8988T (cell line): ENCODE measurements at places on chromosomes 16 and 17.

GRCh38 chr17:7208027-7208571 is 11.5 kb downstream of the DLG4 start:
- DNase-seq: no peak

- no peak for DNase-seq
Measured at GRCh38 chr17:36130346-36130745, 26.7 kb downstream of the CCL4 start.

DNA sequence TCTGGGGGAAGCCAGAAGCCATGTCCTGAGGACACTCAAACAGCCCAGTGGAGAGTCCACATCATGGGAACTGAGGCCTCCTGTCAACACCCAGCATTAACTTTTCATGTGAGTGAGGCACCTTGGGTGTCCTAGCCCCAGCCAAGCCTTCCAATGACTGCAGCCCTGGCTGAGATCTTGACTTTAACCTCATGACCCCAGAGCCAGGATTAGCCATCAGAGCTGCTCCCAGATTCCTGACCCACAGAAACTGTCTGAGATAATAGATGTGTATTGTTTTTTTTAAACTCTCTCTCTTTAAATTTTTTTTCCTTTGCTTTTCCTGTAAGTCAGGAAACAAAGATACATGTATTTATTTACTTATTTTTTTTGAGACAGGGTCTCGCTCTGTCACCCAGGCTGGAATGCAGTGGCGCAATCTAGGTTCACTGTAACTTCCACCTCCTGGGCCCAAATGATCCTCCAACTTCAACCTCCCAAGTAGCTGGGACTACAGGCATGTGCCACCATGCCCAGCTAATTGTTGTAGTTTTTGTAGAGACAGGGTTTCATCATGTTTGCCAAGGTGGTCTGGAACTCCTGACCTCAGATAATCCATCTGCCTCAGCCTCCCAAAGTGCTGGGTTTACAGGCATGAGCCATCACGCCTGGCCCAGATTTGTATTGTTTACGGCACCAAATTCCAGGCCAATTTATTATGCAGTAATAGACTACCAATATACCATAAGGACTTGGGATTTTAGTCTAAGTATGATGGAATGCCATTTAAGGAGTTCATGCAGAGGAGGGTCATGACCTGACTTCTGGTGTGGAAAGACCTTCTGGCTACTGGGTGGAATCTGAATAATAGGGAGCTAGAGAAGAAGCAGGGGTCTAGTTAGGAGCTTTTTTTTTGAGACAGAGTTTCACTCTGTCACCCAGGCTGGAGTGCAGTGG is 14.0 kb upstream of the TMEM94 start:
- DNase-seq: no peak

DNA sequence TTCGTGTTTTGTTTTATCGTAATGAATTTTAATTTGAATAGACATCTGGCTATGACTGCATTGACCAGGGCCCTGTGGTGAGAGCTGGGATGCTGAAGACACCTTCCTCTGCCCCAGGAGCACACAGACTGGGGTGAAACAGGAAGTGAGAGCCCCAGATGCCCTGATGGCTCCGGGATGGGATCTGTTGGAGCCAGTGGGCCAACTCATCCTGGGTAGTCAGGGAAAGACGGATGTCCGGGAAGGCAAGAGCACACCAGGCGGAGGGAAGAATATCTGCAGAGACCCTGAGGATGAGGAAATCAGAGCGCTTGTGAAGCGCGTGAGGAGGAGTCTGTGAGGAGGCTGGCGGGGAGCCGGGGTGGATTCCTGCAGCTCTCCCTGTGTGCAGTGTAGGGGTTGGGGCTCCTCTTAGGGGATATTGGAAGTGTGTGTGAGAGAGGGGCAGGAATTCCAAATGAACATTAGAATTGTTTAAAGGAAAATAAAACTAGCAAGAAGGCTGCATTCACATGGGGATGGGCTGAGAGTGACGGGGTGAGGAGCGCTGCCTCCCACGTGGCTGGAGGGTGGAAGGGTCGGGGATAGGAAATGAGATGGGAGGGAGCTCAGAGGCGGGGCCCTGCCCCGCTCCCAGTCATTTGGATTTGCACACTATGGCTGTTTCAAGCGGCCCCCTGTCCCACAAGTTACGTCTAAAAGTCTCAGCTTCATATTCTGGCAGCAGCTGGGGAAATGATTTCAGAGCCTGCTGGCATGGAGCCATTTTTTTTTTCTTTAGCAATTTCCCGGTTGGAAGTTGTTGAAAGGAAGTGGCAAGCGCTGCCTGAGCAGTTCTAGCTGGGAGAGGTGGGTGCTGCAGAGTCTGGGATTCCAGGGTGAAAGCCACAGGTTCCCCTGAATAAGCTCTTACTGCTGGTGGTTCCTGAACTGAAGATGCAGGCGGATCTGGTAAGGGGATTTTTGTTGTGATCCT is 71.2 kb upstream of the LGALS9 start:
- no peak for DNase-seq

GRCh38 chr17:74085434-74085833 is 118.0 kb upstream of the RPL38 start:
- no peak for DNase-seq

GRCh38 chr17:62854098-62854680 is 46.1 kb upstream of the MARCHF10 start:
- DNase-seq: no peak

DNA sequence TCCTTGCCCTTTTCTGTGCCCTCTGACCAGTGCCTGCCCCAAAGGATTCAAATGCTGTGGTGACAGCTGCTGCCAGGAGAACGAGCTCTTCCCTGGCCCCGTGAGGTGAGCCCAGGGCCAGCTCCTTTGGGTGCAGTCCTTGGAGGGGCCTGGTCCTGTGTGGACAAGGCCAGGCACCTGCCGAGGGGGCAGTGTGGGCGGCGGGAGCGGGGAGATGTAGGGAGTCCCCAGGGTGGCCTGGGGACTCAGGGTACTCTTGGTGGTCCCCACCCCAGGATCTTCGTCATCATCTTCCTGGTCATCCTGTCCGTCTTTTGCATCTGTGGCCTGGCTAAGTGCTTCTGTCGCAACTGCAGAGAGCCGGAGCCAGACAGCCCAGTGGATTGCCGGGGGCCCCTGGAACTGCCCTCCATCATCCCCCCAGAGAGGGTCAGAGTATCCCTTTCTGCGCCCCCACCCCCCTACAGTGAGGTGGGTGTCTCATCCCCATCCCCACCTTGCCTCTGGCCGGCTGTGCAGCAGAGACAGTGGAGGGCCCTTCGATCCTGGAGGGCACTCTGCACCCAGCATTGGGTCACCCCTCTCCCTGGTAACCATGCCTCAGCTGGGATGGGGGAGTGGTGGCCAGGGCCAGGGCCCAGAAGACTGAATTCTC is 4.4 kb downstream of the TMEM92 start:
- DNase-seq: peak; percentile 40

DNA sequence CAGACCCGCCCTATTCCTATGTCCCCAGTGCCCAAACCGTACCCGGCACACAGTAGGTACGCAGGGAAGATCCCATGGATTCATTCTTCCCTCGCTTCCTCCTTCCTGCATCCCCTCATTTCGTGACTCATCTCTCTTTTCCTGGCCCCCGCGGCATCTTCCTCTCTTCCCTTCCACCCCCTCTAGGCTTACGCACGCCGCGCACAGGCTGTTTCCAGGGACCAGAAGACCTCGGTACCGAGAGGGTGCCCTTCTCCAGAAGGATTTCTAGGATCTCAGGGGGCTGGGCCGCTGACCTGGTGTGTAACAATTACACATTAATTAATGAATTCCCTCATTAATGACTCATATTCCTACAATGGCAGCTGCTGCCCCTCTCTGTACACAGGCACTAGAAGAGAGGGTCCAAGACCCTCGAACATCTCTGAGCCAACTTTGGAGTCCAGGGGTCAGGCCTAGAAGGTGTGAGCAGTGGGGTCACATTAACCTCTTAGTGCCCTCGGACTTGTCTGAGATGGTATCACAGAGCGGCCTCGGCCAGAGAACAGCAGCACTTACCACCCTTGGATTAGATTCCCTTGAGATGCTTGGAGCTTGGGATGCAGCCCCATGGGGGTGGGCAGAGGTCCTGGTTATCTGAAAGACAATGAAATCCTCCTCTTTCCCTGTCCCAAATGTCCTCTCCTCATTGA is 16.8 kb upstream of the PLLP start:
- no peak for DNase-seq

- DNase-seq: no peak
Measured at GRCh38 chr17:59643159-59644140, 23.8 kb downstream of the CLTC start.

GRCh38 chr16:2933136-2933535 is 21.4 kb downstream of the FLYWCH1 start:
- no peak for DNase-seq

DNA sequence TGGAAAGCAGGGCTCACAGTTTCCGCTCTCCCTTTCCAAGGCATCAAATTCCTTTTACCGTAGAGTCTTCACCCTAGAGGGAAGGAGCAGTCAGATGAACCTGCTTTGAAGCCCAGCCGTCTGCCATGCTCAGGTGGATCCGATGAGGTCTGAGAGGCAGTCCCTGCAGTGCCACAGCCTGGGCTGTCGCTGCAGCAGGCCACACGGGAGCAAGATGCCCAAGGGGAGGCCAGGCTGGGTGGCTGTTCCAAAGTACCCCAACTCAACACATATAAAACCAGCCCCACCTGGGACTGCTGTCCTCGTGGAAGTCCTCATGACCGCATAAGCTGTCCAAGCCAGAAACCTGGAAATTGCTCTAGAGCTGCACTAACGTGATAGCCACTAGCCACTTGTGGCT is 4.9 kb upstream of the LIMD2 start:
- no peak for DNase-seq

- DNase-seq: no peak
Measured at GRCh38 chr17:53571342-53571741, 251.4 kb upstream of the KIF2B start.

DNA sequence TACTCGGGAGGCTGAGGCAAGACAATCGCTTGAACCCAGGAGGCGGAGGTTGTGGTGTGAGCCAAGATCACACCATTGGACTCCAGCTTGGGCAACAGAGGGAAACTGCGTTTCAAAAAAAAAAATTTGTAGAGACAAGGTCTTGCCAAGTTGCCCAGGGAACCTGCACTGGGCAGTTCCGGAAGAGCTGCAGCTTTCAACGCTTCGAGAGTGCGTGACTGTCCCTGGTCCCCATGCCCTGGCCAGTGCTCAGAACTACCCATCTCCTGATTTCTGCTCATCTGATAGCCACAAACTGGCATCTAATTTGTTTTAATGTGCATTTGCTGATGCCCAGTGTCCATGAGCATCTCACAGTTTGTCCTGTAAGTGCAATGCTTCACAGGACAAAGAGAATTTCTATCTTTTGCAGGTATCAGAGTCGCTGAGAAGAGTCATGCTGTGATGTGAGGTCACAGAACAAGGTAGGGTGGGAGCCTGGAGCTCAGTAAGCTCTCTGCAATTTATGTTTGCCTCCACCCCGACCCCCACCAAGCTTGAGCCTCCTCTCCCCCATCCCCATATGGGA is 3.9 kb downstream of the ACTG1 start:
- DNase-seq: no peak

DNA sequence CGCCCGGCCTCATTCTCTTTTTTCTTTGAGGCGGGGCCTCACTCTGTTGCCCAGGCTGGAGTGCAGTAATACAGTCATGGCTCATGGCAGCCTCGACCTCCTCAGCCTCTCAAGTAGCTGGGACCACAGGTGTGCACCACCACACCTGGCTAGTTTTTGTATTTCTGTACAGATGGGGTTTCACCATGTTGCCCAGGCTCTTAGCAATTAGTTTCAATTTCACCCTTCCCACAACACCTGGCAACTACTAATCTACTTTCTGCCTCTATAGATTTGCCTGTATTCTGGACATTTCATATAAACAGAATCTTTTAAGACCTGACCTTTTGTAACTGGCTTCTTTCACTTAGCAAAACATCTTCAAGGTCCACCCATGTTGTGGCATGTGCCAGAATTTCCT is 8.0 kb upstream of the NT5M start:
- no peak for DNase-seq

GRCh38 chr17:71039391-71039790 is 870.1 kb downstream of the KCNJ2 start:
- DNase-seq: no peak

- DNase-seq: no peak
Measured at GRCh38 chr17:57696050-57696449, 49.0 kb downstream of the CCDC182 start.

- no peak for DNase-seq
Measured at GRCh38 chr17:77927777-77928518, 30.6 kb upstream of the TNRC6C start.

DNA sequence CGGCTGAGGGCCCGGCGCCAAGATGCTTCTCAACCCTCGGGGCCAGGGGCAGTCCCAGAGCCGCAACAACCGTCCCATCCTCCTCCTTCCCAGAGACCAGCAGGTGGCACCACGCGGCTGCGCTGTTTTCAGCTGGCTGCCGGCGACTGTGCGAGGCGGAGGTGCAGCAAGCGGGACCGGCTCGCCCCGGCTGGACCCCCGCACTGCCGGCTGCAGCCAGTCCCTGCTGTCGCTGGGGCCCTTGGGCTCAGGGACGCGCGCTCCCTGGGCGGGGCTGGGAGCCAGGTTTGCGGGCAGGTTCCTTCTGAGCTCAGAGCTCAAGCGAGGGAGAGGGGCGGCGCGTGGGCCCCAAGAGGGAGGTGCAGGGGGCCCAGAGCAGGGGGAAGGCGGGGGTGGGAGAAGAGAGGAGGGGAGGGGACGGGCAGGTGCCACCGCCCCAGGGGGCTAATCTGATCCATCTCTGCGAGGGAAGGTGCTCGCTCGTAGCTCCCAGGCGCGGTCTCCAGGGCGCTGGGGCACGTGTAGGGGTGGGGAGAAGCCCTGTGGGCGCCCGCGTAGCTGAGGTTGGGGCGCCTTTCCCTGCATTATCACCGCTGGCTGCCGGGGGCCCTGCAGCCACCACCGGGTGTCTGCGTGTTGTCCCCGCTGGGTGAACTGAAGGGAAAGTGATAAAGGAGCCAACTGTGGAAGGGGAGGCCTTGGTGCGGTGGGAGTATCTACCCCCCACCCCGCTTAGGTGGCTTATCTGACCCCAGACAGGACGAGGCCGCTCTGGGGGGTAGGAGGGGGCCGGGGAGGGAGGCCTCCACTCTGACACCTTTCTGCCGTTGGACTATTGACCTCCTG is 24.2 kb downstream of the STAT5A start:
- no peak for DNase-seq

DNA sequence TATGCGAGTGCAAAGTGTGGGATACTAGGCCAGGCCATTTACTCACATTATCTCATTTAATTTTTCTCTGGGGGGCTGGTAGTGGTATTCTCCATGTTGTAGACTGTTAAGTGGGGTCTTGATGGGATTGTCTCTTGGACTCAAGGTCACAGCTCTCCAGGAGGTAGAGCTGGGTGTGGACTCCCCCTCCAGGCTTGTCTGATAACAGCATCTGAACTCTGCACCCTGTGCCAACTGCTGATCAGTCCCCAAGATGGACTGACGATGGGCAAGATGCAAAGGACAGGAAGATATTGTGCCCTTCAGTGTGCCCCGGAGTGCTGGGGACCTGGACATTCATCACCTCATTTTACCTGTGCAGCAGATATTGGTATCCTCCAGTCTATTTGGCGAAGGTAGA is 147.8 kb downstream of the MSI2 start:
- peak; percentile 31 for DNase-seq

- no peak for DNase-seq
Measured at GRCh38 chr16:24535827-24536226, 3.5 kb upstream of the RBBP6 start.

DNA sequence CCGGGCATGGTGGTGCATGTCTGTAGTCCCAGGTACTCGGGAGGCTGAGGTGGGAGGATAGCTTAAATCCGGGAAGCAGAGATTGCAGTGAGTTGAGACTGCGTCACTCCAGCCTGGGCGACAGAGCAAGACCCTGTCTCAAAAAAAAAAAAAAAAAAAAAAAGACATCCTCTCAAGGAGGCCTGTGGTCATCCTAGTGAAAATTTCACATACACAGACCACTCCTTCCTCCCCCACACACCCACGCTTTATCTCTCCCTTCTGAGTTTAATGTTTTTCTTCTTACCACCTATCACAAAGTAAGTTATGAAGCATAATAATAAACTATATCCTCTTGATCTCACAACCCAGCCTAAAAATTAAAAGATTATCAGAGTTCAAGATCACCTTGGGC is 1.3 kb upstream of the NOL11 start:
- no peak for DNase-seq
